Mammary microvascular endothelial cell (primary cell): ENCODE measurements at places on chromosomes 7 and 10. TPM values are rescaled to one million over a fixed set of nuclear protein-coding genes. Genes with fewer than 3 reads are reported as not detected.

The CYP2C9 gene
- not detected in 2 replicates for total RNA-seq

The GIMAP7 gene
- total RNA-seq = 20.4 and 26.2 TPM in 2 replicates

The CREB5 gene
- total RNA-seq = 8.3 and 12.0 TPM in 2 replicates

The MBLAC1 gene
- 4.7 and 5.0 TPM in 2 replicates for total RNA-seq

The TMEM176A gene
- total RNA-seq = not detected in 2 replicates

The SKIDA1 gene
- 0.47 and 0.69 TPM in 2 replicates for total RNA-seq

The SPDYE3 gene
- total RNA-seq = 0.05 TPM in 1 of 2 replicates, not detected in the other

The POLR2J gene
- 28.8 and 38.4 TPM in 2 replicates for total RNA-seq

The SEPHS1 gene
- total RNA-seq = 32.6 and 43.7 TPM in 2 replicates

The CAMK2B gene
- total RNA-seq = 0.20 and 0.69 TPM in 2 replicates

The CALML5 gene
- total RNA-seq = not detected in 2 replicates

The DMBT1 gene
- not detected in 2 replicates for total RNA-seq

The CTNNA3 gene
- under 0.01 TPM in 1 of 2 replicates, not detected in the other for total RNA-seq

The CROT gene
- 4.6 and 13.4 TPM in 2 replicates for total RNA-seq

The COL26A1 gene
- not detected in 2 replicates for total RNA-seq

The TRPV5 gene
- total RNA-seq = not detected in 2 replicates

The GNA12 gene
- 28.9 and 30.9 TPM in 2 replicates for total RNA-seq

The FGFR2 gene
- 0.10 and 0.13 TPM in 2 replicates for total RNA-seq

The PLEKHS1 gene
- not detected in 2 replicates for total RNA-seq

The NIPSNAP2 gene
- 39.9 and 53.1 TPM in 2 replicates for total RNA-seq

The ICA1 gene
- 10.9 and 11.1 TPM in 2 replicates for total RNA-seq

The RBM17 gene
- 35.0 and 41.9 TPM in 2 replicates for total RNA-seq

The CASP7 gene
- 51.6 and 52.4 TPM in 2 replicates for total RNA-seq

The GPR146 gene
- 7.8 TPM in 2 replicates for total RNA-seq

The CTAGE15 gene
- not detected in 2 replicates for total RNA-seq

The SCRN1 gene
- 68.2 and 74.3 TPM in 2 replicates for total RNA-seq

The COL28A1 gene
- not detected in 2 replicates for total RNA-seq

The SH2D4B gene
- not detected in 2 replicates for total RNA-seq

The GARIN1A gene
- total RNA-seq = under 0.01 and 0.07 TPM in 2 replicates

The AIFM2 gene
- total RNA-seq = 6.2 and 7.8 TPM in 2 replicates

The NPFFR1 gene
- not detected in 2 replicates for total RNA-seq

The CALHM3 gene
- not detected in 2 replicates for total RNA-seq

The SFMBT2 gene
- total RNA-seq = 1.6 and 1.8 TPM in 2 replicates

The BRAF gene
- total RNA-seq = 6.4 and 8.7 TPM in 2 replicates

The BICC1 gene
- total RNA-seq = 0.15 TPM in 1 of 2 replicates, not detected in the other

The MMD2 gene
- not detected in 2 replicates for total RNA-seq

The NEURL1 gene
- 0.10 and 0.87 TPM in 2 replicates for total RNA-seq

The CRTAC1 gene
- 0.74 and 5.6 TPM in 2 replicates for total RNA-seq

The SDK1 gene
- total RNA-seq = 0.13 and 0.20 TPM in 2 replicates

The ADIRF gene
- 34.7 and 71.8 TPM in 2 replicates for total RNA-seq

The HKDC1 gene
- 0.05 TPM in 1 of 2 replicates, not detected in the other for total RNA-seq

The TUBAL3 gene
- total RNA-seq = 0.07 and 0.20 TPM in 2 replicates

The SPDYE6 gene
- total RNA-seq = 0.07 TPM in 1 of 2 replicates, not detected in the other

The FAM237B gene
- not detected in 2 replicates for total RNA-seq

The C10orf105 gene
- not detected in 2 replicates for total RNA-seq

The PHTF2 gene
- 12.2 and 16.8 TPM in 2 replicates for total RNA-seq

The CPN1 gene
- not detected in 2 replicates for total RNA-seq

The KLF14 gene
- total RNA-seq = not detected in 2 replicates

The SAMD9 gene
- 19.4 and 20.5 TPM in 2 replicates for total RNA-seq

The CCDC136 gene
- 0.07 and 0.79 TPM in 2 replicates for total RNA-seq

The MBL2 gene
- total RNA-seq = not detected in 2 replicates

The MKI67 gene
- total RNA-seq = 44.1 and 52.9 TPM in 2 replicates
